Activated T-cell treated with anti-CD3 and anti-CD28 coated beads, Interleukin-2, amount 50 U/mL, for 72 hours (primary cell): ENCODE measurements at places on chromosomes 2 and 18. TPM values are rescaled to one million over a fixed set of nuclear protein-coding genes. Genes with fewer than 3 reads are reported as not detected.

GRCh38 chr2:149112713-149113112 lies 74.2 kb downstream of the LYPD6B start:
- no peak for DNase-seq
- H3K4me3 ChIP-seq, result no peak overlapping the region
- H3K27ac ChIP-seq, result no peak overlapping the region
- H3K27me3 ChIP-seq, result peaks cover 8% of the 10 kb centered on the region
- H3K4me1 ChIP-seq, result no peaks in the 10 kb centered on the region
- H3K36me3 ChIP-seq, result peaks cover 3% of the 10 kb centered on the region

- no peaks in the 10 kb centered on the region for H3K4me1 ChIP-seq
- no peak overlapping the region for H3K4me3 ChIP-seq
- no peaks in the 10 kb centered on the region for H3K27me3 ChIP-seq
- no peak for DNase-seq
- H3K27ac ChIP-seq, result no peak overlapping the region
These were observed 997.9 kb downstream of the TSN start for GRCh38 chr2:122753336-122753735.

VAMP8 gene
- 89.5 TPM for total RNA-seq

CCDC74B gene
- 0.99 TPM for total RNA-seq

GRCh38 chr2:217338306-217338916 lies 478.5 kb upstream of the TNP1 start:
- no peaks in the 10 kb centered on the region for H3K27me3 ChIP-seq
- H3K4me3 ChIP-seq, result no peak overlapping the region
- H3K4me1 ChIP-seq, result no peaks in the 10 kb centered on the region
- H3K36me3 ChIP-seq, result no peaks in the 10 kb centered on the region
- no peak overlapping the region for H3K27ac ChIP-seq

GRCh38 chr2:189578272-189578950 lies 2.2 kb downstream of the SLC40A1 start:
- H3K27me3 ChIP-seq, result peaks cover 18% of the 10 kb centered on the region
- DNase-seq, result no peak
- no peak overlapping the region for H3K4me3 ChIP-seq
- peaks cover 3% of the 10 kb centered on the region for H3K36me3 ChIP-seq
- peaks cover 58% of the 10 kb centered on the region for H3K4me1 ChIP-seq

DNA sequence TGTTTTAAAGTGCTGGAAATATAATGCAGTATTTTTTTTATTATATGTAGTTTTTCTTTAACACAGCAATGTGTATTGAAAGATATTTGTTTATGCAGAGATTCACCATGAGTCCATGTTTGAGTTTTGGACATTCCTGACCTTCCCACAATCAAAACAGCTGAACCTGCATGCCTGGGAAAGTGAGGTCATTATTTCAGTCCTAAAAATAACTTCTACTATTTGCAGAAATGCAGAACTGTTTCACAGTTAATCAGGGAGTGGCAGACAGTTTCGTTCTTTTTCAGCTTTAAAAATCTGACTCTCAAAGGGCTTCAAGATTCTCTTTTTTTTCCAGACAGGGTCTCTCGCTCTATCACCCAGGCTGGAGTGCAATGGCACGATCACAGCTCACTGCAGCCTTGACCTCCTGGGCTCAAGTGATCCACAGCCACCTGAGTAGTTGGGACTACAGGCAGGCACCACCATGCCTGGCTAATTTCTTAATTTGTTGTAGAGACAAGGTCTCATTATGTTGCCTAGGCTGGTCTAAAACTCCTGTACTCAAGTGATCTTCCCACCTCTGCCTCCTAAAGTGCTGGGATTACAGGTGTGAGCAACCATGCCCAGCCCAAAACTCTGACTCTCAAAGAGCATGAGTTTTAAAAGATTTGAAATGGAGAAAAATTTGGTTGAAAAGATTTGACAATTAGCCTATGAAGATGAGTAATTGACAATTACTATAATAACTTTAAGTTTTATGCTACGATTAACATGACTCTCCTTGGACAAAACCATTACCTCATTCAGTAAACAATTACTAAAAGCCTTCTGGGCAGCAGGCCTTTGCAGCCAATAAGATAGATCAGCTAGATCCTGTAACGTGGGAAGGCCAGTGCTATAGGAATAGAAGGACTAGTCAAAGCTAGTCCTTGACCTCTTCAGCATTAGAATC lies 5.0 kb upstream of the MYL12B start:
- DNase-seq, result no peak
- H3K27me3 ChIP-seq, result no peaks in the 10 kb centered on the region
- H3K4me1 ChIP-seq, result peaks cover 87% of the 10 kb centered on the region
- H3K36me3 ChIP-seq, result peaks cover 28% of the 10 kb centered on the region

DNA sequence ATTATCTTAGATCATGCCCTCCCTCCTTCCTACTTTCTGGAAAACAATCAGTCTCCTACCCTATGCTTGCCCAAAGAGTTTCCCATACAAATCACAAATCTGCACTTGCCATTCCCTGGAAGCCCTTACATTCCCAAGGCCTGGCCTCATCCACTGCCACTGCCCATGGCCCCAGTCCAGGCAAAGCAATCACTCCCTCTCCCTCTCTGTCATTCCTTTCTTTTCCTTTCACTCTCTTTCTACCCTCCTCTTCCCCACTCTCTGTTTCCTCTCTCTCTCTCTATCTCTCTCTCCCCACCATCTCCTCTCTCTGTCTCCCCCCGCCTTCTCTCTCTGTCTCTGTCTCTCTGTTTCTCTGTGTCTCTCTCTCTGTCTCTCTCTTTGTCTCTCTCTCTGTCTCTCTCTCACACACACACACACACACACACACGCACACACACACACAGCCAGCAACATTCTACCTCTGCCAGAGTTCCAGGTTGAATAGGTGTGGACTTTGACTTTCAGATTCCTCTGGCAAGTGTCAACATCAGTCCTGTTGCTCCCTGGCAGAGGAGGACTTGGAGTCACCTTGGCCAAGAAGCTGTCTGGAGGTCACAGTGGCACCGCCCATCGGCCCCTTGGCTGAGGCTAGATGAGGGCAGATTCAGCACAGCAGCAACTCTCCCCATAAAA lies 43.7 kb upstream of the NAT8 start:
- H3K4me3 ChIP-seq, result no peak overlapping the region
- no peak for DNase-seq
- no peaks in the 10 kb centered on the region for H3K4me1 ChIP-seq
- peaks cover 2% of the 10 kb centered on the region for H3K36me3 ChIP-seq
- H3K27ac ChIP-seq, result no peak overlapping the region

DNA sequence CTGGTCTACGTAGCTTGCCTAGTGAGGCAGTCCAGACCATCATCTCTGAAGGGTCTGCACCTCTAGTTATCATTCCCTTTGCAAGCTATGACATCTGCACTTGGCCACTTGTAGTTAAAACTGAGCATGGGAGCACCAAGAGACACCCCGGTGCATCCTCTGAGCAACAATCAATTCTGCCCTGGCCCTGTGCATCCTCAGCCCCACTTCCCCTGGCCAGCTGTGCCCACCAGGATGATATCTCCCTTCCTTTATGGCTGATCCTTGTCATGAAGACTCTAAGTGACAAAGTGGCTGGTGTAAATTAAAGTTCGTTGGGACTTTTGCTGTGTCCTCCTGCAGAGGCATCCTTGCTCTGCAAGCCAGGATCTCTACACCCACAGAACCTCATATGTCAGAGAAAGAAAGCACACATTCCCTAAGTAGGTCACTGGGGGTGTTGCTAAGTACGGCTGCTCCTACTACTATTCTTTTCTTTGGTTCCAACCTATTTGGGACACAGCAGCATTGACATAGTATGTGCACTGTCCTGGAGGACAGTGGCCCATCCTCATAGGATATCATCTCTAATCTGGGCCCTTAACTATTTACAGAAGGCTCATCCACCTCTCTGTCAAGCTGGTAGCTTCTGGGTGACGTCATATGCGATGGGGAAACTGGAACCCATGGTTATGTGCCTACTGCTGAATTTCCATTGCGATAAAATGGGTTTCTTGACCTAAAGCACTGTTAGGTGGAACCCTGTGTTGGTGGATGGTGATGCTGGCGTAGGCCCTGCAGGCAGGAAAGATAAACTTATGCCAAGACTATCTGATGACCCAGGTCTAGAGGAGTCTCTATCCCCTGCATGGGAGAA lies 384.3 kb upstream of the ID2 start:
- H3K36me3 ChIP-seq, result peaks cover 16% of the 10 kb centered on the region
- peaks cover 57% of the 10 kb centered on the region for H3K4me1 ChIP-seq
- no peak overlapping the region for H3K4me3 ChIP-seq

GRCh38 chr18:29191263-29191662 lies 1014.3 kb upstream of the CDH2 start:
- no peaks in the 10 kb centered on the region for H3K4me1 ChIP-seq
- no peak overlapping the region for H3K27ac ChIP-seq
- no peaks in the 10 kb centered on the region for H3K27me3 ChIP-seq
- no peak overlapping the region for H3K4me3 ChIP-seq
- no peak for DNase-seq

CXCR4 gene
- total RNA-seq, result 221 TPM
